ENCODE measurements at places on chromosomes 12 and 14. TPM values are rescaled to one million over a fixed set of nuclear protein-coding genes. Genes with fewer than 3 reads are reported as not detected.

- DNase-seq: no peak
Observed at GRCh38 chr14:68679746-68680467, 113.0 kb downstream of the ZFP36L1 start.

DNA sequence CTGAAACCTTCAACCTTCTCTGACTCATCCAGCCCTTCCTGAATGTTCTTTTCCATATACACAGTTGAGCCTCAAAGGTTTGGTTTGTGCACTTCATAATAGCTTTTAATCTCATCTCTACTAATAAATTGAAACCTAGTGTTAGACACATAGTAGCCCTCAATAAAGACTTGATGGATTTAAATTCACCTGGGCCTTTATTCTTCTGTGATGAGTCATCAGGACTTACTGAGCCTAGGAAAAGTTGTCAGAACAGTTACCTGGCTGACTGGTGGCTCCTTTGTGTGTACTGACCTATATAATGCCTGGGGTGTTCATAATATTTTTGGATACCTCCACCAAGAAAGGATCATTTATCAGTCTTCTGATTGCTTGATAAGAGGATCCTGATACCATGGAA is 86.4 kb upstream of the NTF3 start:
- DNase-seq: no peak

- no peak for DNase-seq
Observed at GRCh38 chr12:41289501-41289900, 101.4 kb downstream of the PDZRN4 start.

DNA sequence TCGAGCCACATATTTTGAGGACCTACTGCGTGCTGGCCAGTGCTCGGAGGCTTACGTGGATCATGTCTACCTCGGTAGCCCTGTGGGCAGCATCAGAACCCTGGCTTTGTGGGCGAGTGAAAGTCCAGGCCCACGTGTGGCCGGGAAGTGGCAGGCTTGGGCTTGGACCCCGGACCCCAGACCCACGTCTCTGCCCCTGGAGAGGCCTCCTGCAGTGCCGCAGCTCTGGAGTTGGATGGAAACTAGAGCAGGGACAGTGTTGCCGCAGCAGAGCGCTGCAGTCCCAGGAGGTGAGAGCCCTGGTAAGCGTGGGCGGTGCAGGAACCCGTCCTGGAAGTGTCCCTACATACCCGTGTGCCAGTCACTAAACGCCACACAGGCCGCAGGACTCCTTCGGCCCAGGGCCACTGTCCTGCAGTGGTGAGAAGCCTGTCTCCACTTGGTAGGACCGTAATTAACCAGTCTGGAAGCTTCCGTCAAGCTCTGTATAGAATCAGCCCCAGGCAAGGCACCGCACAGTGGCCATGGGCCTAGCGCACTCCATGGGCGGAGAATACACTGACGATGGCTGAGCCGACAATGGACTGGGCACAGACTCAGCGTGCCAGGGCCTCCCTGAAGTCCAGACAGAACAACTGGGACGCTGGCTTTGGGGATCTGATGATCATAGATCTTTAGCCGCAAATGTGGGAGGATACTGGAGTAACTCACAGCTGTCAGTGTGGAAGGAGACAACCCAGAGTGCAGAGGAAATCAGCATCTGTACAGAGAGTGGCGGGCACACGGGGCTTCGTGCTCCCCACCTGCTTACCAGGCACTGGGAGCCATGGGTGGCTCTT is 219.5 kb downstream of the KIF26A start:
- DNase-seq: no peak

DNA sequence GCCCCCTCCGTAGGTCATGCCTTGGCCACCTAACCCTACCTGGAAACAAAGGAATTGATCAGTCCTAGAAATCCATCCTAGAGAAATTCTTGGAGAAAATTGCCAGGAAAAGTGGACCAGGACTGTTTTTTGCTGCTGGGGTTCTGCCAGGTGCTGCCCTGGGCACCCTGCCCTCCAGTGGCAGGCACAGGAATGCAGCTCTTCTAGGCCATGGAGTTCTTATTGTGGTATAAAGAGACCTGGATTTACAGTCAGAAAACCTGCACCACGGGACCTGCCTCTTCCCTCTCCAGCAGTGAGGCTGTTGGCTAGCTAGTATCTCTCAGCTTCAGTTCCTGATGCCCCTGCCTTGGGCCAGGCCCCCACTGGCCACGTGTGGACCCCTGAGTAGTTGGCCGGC is 59.7 kb downstream of the SLC24A4 start:
- DNase-seq: no peak

GRCh38 chr14:29846339-29847055 is 81.2 kb downstream of the PRKD1 start:
- no peak for DNase-seq

GRCh38 chr12:51242120-51242519 is 3.5 kb downstream of the DAZAP2 start:
- no peak for DNase-seq

DNA sequence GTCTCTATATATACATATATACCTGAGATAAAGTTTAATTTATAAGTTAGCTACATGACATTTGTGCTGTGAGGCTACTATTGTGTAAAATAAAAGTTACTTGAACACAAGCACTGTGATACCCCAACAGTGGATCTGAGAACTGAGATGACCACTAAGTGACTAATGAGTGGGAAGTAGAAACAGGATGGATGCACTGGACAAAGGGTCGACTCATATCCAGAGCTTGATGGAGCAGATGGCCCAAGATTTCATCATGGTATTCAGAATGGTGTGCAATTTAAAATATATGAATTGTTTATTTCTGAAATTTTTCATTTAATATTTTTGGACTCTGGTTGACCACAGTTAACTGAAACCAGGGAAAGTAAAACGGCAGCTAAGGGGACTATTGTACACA is 908.6 kb upstream of the MDGA2 start:
- DNase-seq: no peak

DNA sequence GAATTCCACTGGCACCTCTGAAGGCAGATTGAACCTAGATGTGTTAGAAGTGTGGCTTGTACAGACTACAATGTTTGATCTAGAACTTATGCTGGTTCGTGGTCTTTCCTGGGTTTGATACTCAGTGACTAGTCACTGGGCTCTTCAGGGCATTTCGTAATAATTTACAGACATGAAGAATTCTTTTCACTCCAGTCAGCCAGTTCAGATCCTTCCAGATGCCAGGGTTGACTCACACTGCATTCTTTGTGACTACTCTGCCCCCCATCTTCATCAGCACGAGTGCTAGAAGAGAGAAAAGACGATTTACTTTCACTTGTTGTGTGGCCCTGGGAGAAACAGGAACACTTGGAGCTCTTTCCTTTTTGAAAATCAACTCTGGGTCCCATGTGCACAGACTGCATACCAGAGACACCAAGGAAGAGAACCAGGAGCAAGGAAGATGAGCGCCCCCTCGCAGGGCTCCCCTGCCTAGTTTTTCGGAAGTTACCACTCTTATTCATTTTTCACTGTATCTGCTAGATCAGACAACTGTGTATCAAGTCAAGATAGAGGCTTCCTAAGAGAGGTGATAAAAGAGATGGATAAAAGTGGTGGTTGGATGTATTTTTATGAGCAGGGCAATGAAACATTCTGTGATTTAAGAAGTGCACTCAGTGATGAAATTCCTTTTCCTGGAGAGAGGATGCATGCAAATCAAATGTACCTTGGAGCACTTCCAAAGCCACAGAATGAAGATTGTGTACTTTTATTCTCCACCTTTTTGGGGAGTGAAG is 33.5 kb upstream of the EVL start:
- no peak for DNase-seq

DNA sequence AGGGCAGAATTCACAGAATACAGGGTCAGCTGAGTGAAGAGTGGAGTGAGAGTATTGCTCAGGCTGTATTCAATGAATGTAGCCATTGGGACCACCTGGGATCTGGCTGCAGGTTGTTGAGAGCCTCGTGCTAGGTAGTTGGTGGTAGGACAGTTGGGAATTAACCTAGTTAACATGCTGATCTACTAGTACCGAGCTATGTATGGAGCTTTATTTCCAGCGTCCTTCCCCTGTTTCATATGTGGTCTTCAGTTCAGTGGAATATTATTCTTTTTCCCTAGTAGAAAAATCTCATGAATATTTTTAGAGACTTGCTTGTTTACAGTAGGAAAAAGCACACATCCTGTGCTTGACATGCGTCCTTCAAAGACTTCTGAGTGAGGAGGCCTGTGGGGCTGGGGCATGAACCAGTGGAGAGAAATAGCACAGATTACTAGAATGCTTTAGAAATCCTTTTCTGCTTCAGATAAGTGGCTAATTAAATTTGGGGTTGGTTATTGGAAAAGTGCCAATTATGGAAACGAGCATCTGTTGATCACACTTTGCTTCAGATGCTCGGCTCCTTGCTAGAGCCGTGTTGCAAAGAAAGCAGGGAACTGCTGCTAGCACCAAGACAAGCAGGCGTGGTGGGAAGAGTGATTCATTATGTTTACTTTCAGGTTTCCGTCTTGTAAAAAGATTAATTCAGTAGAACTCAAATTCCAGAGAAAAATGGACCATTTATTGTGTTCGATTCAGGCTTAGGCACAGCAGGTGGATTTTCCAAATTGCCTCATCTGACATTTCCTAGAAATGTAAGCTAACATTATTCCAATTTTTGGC is 53.6 kb downstream of the ARF6 start:
- DNase-seq: no peak

DNA sequence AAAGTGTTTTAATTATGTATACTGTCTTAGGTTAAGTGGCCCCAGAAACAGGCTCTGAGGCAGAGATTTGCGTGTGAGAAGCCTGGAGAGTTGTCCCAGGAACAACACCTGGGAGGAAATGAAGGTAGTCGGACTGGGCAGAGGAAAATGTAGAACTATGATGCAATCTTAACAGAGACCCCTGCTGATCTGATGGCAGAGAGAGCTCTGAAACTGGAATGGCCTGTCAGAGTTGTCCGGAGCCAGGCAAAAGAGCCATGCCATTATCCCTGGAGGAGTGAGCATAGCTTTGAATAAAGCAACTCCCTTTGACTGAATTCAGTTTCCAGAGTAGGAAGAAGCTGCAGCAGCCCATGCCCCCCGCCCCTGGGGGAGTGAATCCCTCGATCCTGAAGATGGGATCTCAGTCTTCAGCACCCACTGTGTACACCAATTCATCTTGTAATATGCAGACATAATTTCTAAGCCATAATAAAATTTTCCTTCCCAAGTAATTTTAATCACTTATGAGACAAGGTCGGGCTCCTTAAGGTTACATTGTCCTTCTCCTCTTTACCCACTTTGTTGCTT is 264.8 kb downstream of the PDZRN4 start:
- no peak for DNase-seq

GRCh38 chr14:22423958-22424357 is 165.1 kb downstream of the DAD1 start:
- no peak for DNase-seq

DNA sequence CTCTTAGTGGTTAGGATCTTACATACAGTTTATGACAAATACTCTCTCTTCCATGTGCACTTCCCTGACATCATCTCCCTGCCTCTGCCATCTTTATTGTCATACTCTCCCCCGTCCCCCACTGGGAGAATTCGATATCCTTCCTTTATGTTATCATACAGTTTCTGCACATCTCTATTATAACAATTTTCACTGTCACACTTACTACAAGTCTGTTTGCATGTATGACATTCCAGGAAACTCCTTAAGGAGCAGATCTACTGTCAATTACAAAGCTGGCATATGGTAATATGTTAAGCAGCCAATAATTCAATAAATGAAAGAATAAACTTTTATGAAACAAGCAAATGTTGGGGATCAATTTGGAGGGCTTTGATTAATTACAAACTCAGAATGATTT is 91.1 kb downstream of the KCNH5 start:
- DNase-seq: no peak

The LRTM2 gene
- total RNA-seq: 1.4 TPM

The P3H3 gene
- 25.7 TPM for total RNA-seq

The TBX5 gene
- total RNA-seq: 0.17 TPM

The LIN7A gene
- total RNA-seq: 41.3 TPM

DNA sequence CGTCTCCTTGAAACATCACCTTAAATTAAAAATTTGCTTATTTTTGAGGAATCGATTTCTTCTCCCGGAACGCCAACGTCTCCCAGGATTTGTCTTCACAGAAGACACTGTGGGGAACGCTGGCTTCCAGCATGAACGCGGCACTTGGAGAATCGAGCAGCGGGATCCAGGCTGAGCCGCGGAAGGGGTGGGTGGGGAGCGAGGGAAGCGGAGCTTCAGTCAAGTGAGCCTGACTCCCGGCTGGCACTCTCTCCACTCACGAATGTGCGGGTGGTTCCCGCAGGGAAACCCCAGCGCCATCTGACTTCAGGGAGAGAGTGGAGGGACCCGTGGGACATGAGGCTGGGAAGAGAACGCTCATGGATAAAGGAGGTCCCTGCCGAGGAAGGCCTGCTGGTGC is 506.0 kb upstream of the TMEM132C start:
- no peak for DNase-seq

- DNase-seq: no peak
Observed at GRCh38 chr12:89427508-89428156, 75.3 kb upstream of the DUSP6 start.

GRCh38 chr14:99754141-99755067 is 38.8 kb upstream of the EML1 start:
- no peak for DNase-seq

DNA sequence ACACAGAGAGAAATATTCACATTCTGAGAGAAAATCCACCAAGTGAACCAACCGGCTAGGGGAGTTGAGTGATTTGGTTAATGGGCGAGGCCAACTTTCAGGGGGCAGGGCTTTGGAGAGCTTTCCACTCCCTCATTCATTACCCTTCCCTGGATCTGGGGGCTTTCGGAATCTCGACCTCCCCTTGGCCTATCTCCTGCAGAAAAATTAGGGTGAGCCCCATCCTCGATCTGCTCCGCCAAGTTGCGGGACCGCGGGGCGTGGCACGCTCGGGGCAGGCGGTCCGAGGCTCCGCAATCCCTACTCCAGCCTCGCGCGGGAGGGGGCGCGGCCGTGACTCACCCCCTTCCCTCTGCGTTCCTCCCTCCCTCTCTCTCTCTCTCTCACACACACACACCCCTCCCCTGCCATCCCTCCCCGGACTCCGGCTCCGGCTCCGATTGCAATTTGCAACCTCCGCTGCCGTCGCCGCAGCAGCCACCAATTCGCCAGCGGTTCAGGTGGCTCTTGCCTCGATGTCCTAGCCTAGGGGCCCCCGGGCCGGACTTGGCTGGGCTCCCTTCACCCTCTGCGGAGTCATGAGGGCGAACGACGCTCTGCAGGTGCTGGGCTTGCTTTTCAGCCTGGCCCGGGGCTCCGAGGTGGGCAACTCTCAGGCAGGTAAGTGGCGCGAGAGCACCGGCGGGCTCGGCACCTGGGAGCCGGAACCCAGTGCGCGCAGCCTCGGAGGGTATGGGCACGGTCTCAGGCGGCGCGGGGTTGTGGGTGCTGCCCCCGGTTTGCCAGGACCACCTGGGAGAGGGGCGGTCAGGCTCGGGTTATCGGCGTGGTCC is at the start of gene ERBB3:
ERBB3 (plus strand) TSS at position 443 of the 833 bp plus-strand sequence; CDS start at position 579, 136 bp downstream.
- no peak for DNase-seq

GRCh38 chr14:59305836-59306555 is 117.5 kb downstream of the DAAM1 start:
- DNase-seq: no peak

DNA sequence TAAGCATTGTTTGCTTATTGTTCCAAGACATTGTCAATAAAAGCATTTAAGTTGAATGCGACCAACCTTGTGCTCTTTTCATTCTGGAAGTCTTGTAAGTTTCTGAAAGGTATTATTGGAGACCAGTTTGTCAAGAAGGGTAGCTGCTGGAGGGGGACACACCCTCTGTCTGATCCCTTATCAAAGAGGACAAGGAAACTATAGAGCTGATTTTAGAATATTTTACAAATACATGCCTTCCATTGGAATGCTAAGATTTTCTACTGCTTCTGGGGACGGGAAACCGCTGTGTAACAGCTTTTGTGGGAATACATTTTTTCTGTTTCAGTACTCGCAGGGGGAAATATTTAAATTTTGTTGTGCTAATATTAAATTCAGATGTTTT is 3.5 kb downstream of the FOS start:
- peak; percentile 74 for DNase-seq
